ENCODE measurements at places on chromosomes 16 and 17.

DNA sequence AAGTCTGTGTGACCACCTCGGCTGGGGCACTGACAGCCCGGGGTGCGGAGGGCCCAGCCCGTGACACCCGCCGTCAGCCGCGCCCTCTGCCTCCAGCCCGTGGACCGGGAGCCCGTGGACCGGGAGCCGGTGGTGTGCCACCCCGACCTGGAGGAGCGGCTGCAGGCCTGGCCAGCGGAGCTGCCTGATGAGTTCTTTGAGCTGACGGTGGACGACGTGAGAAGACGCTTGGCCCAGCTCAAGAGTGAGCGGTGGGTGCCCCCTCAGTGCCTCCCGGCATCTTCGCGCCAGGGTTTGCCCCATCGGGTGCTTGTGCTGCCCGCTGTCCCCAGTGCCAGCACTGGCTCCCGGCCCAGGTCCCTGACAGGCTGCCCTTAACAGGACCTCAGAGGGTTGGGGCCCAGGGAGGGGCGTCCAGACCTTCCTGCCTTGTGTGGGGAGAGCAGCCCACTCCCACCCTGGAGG lies 13.7 kb downstream of the CENPX start:
- no peak for DNase-seq

GRCh38 chr17:73434154-73434553 lies 122.4 kb upstream of the CDC42EP4 start:
- no peak for DNase-seq

GRCh38 chr17:43790311-43790940 lies 10.2 kb downstream of the CFAP97D1 start:
- DNase-seq = no peak

DNA sequence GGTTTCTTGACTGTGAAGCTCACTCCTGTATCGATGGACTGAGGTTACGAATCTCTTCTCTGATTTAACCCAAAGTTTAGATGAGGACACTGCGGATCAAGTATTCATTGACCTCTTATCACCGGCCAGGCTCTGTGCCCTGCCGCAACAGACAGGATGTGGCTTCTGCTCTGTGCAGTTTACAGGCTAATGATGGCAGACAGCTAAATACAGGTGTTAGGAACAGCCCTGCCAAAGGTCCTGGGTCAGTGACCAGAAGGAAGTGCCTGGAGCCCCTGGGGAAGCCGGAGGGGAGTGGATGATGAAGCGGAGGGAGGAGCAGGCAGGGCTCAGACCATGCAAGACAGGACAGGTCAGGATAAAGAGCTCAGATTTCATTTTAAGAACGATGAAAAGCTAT lies 44.4 kb downstream of the HAPSTR1 start:
- no peak for DNase-seq

GRCh38 chr17:82329683-82330321 lies 3.8 kb downstream of the SECTM1 start:
- DNase-seq = no peak

DNA sequence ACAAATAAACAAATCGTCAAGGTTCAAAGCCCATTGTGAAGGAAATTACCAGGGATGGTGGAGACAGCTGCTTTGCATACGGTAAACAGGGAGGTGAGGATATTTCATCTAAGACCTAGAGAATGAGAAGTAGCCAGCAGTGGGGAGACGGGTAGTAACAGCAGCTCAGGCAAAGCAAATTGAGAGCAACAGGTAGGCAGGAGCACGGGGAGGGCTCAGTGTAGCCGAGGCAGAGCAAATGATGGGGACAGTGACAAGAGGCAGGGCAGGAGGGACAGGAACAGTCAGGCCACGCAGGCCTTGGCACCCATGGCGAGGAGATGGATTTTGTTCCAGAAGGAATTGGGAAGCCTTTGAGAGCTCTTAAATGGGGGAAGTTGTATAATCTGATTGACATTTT lies 29.0 kb upstream of the SBK1 start:
- DNase-seq = no peak

DNA sequence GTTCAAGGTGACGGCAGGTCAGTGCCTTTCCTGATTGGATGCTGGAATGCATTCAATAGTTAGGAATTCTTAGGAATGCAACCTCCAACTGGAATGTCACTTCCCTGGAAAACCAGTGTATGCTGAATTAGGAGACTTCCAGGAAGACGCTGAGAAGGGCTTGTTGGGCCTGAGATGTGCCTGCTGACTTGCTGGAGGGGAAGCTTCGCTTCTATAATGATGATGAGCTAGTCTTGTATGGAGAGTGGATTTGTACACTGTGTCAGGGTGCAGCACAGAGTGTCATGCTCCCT lies 45.6 kb downstream of the SMPD3 start:
- DNase-seq = no peak

GRCh38 chr17:19312406-19312805 lies 50.1 kb downstream of the B9D1 start:
- DNase-seq = no peak

DNA sequence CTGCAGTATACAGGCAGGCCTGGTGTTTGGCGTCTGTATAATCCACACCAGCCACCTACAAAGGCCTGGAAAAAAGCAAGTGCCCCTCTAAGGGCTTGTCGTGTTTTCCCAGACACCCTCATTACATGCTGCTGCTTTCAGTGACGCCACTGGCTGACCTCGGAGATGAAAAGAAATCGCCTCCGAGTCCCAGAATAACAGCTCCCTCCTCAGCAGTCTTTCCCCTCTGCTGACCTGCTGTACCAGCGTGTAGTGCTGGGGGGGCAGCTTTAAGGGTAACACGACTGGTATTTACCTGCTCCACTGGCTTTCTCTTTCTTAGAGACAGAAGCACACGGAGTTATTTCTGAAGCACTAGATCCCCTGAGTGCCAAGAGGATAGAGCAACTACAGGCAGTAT lies 296.8 kb downstream of the GRIN2A start:
- DNase-seq = no peak

DNA sequence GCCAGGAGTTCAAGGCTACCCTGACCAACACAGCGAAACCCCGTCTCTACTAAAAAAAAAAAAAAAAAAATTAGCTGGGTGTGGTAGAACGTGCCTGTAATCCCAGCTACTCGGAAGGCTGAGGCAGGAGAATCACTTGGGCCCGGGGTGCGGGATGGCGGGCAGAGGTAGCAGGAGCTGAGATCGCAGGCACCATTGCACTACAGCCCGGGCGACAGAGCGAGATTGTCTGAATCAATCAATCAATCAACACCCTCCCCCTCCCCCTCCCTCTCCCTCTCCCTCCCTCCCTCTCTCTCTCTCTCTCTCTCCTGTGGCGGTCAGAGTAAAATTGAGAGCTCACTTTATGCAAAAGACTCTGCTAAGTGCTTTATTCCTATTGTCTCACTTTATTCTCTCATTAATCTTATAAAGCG lies 1.2 kb downstream of the HSDL1 start:
- DNase-seq = no peak

DNA sequence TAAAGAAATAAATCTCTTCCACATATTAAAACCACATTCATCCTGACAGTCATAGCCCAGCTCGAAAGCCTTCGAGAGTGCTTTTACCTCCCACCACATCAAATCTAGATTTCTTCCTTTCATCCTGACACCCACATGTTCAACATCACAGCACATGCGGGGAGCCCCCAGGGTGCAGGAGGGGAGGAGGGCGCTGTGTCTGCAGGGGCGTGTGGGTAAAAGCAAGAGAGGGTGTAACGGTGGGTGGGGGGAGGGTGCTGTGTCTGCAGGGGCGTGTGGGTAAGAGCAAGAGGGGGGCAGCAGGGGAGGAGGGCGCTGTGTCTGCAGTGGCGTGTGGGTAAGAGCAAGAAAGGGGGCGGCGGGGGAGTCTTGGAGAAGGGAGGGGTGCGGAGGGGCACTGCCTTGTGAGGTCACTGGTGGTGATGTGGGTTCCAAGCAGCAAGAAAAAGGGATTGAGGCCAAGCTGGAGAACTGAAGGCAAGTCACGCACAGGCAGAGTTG lies 34.7 kb downstream of the ADCY9 start:
- peak; percentile 39 for DNase-seq

- DNase-seq = no peak
Observed at GRCh38 chr16:53068423-53068833, 13.6 kb downstream of the CHD9 start.

DNA sequence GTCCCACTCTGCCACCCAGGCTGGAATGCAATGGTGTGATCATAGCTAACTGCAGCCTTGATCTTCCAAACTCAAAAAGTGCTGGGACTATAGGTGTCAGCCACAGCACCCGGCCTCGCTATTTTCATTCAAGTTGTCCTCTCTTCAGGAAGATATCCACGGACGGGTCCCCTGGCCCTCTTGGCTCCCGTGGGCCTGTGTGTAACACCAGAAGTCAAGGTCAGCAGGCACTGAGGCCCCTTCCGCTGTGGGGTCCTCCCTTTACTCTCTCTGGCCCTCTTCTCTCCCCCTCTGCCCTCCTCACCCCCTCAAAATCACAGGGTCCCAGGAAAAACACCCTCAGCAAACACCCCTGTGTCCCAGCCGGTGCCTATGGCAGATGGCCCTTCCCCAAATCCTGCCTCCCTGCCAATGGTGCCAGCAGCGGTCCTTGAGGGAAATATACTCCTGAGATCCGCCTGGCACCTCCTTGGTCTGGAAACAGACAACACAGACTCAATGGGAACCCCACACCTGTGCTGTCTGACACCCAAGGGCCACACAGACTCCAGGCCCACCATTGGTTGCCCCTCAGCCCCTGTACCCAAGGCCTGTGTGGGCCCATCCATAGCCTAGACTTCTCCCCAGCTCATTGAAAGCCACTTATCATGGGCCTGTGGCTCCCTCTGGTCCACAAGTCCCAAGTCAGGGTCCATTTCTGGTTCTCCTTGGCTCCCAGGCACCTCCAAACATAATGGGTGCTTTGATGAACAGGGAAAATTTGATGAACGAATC lies 221.5 kb downstream of the ZNF423 start:
- DNase-seq = no peak

GRCh38 chr16:25366078-25366477 lies 108.4 kb upstream of the ZKSCAN2 start:
- no peak for DNase-seq

GRCh38 chr17:28878158-28878910 lies 19.2 kb downstream of the FLOT2 start:
- DNase-seq = no peak

- DNase-seq = peak; percentile 57
Observed at GRCh38 chr17:65055708-65056638, 567 bp downstream of the GNA13 start.

DNA sequence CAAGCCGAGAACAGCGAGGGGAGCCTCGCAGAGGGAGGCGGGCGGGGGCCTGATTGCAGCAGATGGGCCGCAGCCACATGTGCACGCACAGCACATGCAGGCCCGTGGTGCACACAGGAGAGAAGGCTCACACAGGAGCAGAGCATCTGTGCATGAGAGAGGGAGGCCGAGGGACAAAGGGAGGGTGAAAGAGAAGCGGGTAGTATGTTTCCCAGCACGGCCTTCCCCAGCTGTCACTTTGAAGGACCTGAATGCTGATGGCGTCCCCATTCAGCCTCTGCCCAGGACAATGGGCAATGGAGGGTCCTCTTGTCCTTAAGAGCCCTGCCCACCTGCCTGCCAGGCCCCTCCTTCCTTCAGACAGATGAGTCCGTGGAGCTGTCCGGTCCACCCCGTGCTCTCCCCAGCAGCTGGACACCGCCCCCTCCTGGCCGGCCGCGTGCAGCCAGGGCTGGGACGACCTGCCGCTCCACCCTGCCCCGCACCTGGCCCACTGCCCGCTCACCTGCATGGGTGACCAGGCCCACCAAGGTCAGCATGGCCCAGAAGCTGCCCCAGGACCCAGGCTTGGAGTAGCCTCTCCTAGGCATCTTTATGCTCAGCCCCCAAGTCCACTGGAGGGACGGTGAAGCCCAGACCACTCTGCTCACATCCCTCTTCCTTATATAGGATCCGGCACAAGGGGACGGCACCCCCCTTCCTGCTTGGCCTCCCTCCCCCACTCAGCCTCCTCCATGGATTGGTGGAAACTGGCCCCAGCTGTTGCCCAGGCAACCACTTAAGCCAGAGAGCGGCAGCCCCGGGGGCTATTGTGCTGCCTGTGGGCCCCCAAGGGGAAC lies at the start of gene BTBD17:
Gene BTBD17 (minus strand): TSS at position 639 of the 839 bp plus-strand sequence. CDS start 49 bp downstream, at position 590.
- DNase-seq = peak; percentile 60

DNA sequence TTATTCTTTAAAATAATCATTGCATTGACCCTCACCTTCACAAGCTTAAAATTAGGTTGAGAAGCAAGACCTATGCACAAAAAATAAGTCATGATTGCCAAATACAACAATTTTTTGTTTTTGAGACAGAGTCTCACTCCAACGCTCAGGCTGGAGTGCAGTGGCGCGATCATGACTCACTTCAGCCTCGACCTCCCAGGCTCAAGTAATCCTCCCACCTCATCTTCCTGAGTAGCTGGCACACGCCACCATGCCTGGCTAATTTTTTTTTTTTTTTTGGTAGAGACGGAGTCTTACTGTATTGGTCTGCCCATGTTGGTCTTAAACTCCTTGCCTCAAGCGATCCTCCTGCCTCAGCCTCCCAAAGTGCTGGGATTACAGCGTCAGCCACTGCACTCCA lies 24.2 kb downstream of the ZNF652 start:
- no peak for DNase-seq

- DNase-seq = no peak
Observed at GRCh38 chr17:58527306-58527705, 12.9 kb upstream of the MTMR4 start.

GRCh38 chr17:45269912-45270311 lies 8.0 kb upstream of the SPATA32 start:
- DNase-seq = no peak

DNA sequence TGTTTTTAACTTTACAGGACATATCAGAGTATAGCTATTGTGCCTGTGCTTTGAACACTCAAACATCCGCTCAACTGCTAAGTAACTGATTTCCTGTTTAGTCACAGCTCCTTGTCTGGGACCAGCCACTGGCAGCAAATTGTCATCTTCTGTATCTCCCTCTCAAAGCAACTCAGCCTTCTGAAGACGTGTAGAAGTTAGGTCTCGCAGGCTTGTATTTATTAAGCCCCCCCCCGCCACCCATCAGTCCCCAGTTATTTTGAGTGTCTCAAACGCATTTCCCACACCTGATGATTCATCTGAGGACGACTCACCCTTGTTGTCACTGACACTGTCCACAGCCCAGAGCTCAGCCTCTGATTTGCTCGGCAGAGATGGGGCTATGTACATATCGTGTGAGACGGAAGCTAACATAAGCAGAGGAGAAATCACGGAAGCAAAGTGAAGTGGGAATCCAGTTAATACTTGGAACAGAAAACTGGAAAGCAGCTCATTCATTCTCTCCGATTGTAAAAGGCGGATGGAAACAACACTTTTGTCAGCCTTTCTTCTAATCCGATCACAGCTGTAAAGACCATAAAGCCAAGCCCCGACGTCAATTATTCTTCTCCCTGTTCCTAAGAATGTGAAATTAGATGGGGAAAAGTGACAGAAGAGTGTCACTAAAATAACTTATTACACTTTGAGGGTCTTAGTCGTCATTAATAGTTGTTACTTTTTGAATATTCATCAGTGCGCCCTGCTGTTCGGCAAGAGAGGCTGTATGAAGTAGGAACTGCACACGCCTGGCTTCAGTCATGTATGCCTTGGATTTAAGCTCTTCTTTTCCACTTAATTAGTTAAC lies 64.2 kb downstream of the PITPNC1 start:
- DNase-seq = peak; percentile 77

DNA sequence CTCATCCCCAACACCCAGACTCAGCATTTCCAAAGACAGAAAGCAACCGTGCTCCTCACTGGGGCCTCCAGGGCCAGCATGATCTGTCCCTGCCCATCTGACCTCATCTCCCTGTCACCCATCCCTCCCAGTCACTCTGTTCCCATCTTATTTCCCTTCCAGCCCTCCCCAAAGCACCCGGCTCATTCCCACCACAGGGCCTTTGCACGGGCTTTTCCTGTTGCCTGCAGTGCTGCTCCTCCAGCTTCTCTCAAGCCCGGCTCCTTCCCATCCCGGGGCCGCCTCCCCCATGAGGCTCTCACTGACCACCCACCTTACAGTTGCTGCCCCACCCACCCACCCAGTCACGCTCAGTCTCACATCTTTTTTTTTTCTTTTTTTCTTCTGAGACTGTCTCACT lies 54.8 kb downstream of the RMI2 start:
- DNase-seq = no peak
